ENCODE measurements at places on chromosomes 16 and 17.

DNA sequence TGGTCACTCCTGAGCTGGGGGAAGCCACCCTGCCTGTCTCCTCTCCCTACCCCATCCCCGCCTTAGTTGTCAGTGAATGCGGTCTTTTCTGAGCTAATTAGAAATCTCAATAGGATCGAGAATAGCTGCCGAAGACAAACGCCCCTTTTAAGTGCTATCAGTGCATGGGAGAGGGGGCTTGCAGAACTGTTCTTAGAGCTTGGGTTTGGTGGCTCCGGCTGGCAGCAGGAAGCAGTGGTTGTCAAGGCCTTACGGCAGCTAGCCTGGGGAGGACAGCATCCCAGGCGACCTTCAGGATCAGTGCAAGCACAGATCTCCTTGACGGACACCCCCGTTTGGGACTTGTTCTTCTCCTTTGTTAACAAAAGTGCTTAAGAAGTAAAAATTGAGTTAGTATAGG lies 195.1 kb downstream of the CCDC182 start:
- no peak for DNase-seq

DNA sequence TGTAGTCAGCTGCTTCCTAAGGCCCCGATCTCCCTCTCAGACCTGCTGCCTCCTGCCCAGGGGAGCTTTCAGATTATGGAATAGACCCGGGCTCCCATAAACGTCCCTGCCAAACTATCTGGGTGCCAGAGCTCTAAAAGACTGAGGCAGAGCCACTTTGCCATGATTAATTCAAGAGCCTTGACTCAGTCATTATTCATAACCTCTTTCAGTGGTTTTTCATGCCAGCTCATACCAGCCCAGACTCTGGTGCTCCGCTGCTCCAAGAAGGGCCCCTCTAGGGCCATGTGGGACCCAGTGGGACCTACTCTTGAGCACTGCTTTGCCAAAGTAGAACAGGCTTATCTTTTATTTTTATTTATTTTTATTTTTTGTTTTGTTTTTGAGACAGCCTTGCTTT lies 23.9 kb downstream of the DNAI2 start:
- DNase-seq: no peak

DNA sequence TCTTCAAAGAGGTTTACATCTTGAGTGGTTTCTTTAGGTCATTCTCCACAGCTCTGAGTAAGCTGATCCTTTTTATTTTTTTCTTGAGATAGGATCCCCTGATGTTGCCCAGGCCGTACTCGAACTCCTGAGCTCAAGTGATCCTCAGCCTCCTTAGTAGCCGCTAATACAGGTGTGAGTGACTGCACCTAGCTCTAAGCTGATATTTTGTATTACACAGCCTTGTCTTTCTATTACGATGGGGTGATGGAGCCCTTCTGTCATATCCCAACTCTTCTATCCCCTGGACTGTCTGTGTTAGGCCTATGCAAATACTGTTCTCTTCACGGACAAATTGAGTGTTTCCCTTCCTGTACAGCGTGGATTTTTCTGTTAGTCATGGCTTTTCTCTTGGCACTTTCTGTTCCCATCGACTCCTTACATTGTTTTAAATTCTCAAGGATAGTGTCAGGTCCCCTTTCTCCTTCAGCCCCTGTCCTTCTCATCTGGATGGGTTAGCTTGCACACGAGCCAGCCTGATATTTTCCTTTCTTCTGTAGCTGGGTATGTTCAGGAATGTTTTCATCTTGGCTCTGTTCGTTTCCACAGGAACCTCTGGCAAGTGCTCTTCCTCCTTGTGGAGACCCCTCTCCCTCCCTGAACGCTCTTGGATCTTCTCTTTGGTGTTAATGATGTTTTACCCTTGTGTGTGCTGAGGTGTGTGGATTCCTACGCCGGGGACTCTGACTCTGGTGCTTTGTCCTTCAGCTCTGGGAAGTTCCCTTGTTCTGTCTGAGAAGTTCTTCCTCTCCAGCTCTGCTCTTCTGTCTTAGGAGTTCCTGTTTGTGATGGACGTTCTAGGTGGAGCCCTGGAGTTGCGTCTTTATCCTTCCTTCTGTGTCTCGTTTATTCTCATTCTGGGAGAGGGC lies 2.3 kb downstream of the BANP start:
- no peak for DNase-seq

DNA sequence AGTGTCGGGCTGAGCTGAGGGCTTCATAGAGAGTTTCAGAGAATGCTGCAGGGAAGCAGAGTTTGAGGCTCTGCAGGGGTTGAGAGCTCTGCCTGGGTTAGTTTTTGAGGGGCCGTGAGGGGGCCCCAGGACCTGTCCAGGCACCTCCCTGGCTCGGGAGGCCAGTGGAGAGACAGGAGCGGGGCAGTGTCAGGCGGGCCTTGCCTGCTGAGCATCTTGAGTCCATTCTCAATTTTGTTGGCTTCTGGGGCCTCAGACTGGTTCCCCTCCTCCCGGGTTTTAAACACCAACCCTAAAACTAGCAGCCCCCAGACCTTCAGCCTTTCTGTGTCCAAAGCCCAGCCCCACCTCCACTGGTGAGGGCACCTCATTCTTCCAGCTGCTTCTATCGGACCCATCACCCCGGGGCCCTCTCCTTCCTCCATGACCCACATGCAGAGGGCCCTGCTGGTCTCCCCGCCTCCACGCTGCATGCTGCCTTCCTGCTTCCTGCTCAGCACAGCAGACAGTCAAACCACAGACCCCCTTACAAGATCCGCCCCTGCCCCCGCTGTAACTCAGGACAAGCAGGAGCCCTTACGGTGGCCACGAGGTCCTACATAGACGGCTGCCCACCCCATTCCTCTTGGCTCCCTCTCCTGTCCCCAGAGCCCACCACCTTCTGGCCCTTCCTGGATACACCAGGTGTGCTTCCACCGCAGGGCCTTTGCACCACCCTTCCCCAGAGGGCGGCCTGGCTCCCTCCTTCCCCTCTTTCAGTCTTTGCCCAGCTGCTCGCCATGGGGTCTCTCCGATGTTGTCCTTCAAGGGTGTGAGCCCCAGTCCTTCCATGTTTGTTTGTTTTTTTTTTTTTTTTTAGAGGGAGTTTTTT lies 3.8 kb downstream of the RNF213 start:
- DNase-seq: no peak

GRCh38 chr16:63623551-63624039 lies 1498.3 kb downstream of the CDH11 start:
- no peak for DNase-seq

DNA sequence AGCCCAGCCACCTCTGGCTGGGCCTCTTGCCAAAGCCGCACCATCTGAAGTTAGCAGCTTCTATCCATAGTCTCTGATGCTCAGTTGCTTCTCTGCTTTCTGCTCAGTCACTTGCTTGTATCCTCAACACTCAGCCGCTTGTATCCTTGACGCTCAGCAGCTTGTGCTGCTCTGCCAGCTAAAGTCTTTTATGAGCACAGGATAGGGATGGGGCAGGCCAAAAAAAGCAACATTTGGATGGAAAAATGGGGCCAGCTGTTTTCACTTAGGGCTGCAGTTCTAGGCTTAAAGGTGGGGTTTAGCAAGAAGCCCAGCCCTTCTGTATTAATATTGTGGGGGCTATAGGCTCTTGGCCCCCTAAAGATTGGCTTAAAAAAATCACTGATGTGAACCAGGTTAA lies 739.4 kb downstream of the CDH8 start:
- DNase-seq: no peak

- no peak for DNase-seq
Observed at GRCh38 chr17:8044819-8045810, 6.3 kb downstream of the ALOX15B start.

DNA sequence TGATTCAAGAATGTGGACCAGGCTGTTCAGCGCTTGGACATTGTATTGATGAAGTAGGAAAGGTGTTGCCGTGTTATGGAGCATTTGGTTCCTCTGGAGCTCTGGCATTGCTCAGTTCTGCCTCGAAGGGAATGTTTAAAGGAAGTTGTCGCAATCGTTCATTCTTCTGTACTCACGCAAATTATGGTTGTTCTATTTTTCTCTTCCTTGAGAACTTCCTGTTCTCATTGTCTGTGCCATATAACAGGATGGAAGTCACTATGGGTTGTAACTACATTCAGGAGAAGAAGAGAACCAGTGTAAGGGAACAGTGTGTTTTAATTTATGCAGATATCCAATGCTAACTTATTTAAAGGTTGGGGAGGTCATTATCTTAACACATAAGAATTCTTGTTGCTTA lies 13.0 kb downstream of the PCTP start:
- DNase-seq: no peak

DNA sequence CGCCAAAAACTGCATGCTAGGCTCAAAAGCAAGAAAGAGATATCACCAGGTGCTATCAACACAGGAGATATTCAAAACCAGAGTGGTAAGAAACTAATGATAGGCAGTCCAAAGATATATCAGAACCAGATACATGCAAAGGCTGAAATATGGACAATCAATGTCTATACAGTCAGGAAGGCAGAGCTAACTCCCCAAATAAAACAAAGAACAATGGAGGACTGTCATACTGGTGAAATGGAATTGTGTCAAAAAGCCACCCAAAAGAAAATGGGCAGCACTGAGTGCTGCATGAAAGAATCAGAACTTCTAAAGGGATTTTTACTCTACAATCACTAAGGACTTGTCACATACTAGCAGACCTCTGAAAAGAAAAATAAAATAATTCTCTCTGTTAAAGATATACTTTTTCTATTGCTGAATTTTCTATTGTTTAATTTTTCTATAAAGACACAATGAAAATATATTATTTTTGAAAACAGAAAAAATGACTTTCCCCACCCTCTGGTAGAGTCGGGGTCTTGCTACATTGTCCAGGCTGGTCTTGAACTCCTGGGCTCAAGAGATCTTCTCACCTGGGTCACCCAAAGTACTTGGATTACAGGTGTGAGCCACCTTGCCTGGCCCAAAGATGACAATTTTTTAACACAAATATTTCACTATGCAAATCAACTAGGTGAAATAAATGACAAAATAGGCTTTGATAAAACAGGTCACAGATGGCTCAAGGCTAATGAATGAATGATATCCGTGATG lies 98.2 kb downstream of the USP32 start:
- DNase-seq: no peak

DNA sequence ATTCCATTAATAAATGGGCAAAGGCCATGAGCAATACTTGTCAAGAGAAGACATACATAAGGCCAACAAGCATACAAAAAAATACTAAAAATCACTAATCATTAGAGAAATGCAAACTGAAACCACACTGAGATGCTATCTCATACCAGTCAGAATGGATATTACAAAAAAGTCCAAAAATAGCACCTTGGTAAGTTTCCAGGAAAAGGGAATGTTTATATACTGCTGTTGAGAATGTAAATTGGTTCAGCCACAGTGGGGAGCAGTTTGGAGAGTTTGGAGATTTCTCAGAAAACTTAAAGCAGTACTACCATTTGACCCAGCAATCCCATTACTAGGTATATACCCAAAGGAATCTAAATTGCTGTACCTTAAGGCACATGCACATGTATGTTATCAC lies 467.7 kb downstream of the CDH11 start:
- DNase-seq: no peak

DNA sequence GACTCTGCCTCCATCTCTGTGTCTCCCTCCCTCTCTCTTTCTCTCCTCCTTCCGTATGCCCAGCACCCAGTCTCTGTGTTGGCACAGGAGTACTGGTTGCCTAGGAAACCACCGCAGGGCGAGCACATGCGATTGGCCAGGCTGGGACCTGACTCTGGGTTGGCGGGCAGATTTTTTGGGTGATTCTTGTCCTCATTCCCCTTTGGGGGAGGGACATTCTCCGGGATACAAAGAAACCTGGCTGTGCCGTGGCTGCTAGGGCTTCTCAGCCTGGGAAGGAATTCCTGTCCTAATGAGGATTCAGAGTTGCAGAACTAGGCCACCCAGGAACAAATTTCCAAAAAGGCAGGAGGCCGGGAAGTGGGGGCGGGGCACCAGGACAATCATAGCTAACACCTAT lies 168.9 kb downstream of the SHISA9 start:
- DNase-seq: peak; percentile 32

GRCh38 chr16:7405166-7405565 lies 72.5 kb downstream of the RBFOX1 start:
- peak; percentile 14 for DNase-seq
